Muscle of leg (tissue), 16 donors: ENCODE measurements at places on chromosomes 5 and 9.

GRCh38 chr9:127147251-127147650 lies 24.8 kb upstream of the ANGPTL2 start:
- no peak for DNase-seq

- no peak for DNase-seq
Measured at GRCh38 chr5:55742778-55743177, 4.9 kb downstream of the DDX4 start.

DNA sequence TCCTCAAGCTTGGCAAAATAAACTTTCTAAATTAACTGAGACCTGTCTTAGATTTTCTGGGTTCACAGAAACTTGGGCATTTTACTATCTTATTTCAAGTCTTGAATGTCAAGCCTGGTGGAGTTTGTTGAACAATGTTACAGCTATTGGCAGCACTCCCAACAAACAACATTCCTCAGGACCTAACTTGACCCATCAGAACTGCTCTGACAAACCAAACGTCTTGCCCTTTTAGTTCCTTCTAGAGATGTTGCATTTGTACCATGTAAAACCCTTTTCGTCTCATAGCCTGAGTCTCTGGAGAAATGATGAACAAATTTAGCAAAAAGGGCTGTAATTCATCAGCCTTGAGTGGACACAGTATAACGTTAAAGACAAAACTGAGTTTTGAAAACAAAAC lies 51.1 kb downstream of the GNA14 start:
- DNase-seq = no peak

DNA sequence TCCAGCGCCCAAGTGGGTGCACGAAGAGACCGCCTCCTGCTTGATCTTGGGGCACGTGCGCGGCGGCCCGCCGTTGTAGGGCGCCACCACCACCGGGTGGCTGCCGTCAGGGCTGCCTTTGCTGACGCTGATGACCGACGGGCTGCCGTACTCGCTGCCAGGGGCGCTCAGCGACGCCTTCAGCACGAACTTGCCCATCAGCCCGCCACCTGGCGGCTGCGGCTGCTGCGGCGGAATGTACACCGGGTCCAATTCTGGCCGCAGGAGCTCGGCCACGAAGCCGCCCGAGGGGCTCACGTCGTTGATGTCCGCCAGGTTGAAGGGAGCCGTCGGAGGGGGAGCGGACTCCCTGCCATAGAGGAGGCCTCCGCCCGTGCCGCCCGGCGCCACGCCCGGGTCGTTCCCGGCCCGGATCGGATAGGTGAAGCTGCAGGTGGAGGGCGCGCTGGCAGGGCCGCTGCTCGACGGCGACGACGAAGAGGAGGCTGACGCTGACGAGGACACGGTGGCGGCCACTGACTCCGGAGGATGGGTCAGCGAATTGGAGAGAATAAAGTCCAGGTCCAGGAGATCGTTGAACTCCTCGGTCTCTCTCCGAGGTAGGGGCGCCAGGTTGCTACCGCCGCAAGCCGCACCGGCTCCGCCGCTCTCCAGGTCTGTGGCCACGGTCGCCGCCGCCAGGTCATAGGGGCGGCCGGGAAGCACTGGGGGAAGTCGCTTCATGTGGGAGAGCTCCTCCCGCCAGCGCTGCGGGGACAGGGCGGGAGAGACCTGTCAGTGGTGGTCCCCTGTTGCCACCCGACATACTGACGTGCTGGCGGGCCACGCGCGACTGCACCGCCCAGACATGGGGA lies 1.8 kb downstream of the KLF4 start:
- peak; percentile 83 for DNase-seq

- DNase-seq = peak; percentile 31
Measured at GRCh38 chr5:176533894-176534611, 3.1 kb downstream of the RNF44 start.

DNA sequence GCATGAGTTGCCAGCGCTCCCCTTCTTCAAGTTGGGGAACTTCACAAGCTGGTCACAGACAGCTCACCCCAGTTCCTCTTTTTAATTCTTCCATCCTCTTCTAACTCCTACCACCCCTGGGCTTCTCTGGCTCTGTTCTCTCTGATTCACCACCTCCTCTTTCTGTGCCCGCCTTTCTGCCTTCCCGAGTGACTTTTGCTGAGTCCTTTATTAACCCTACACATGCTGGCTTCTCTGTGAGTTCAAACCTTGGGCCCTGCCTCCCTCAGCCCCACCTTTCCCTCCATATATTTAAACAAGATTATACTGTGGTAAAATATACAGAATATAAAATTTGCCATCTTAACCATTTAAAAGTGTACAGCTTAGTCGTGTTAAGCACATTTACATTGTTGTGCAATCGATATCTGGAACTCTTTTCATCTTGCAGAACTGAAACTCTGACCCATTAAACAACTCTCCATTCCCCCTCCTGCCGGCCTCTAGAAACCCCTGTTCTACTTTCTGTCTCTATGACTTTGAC lies 32.0 kb downstream of the SLC46A2 start:
- DNase-seq = peak; percentile 59

DNA sequence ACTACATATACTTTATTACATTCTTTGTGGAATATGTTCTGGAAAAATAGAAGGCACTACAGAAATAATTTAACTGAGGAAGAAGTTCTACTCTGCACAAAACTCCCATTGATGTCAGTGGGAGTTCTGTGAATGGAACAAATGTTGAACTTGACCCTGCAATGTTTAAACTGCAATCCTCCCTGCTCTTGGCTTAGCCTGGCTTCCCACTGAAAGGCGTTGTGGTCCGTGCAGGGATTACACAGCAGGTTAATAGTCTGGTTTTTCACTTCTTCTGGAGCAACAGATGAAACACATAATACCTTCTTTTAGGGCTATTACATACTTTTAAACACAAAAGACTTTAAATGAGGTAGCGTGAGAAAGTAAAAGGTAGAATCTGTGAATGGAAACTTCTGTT lies 12.9 kb upstream of the ERBIN start:
- peak; percentile 36 for DNase-seq

DNA sequence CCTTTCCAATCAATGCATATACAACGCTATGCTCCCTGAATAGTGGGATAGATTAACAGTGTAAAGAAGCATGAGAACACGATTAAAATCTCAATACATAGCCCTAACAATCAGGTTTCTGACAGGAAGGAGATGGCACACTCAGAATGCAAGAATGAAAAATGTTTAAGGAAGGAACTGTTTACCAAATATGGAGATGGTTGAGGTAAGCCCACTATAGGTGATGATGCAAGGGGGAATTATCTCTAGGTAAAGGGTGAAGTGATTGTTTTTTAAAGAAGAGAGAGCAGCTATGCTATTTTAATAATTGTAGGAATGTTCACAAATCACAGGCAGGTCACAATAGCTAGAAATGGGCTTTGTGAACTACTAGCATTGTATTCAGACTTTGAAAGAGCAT lies 302.4 kb downstream of the CHSY3 start:
- no peak for DNase-seq

DNA sequence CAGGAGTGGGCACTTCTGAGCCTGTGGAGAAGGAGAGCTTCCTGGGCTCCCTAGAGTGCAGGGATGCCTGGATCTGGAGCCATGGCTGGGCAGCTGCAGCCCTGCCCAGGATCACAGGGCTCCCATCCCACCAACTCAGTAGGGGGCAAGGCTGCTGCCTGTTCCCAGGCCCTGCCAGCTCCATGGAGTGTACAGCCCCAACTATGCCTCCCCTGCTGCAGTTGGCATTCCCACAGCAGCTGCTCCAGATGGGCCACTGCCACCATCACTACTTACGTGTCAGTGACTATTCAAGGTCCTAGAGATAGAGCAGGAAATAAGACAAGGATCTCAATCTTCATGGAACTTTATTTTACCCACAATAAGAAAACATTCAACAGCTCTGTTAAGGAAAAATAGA lies 107.1 kb upstream of the TNPO1 start:
- DNase-seq = peak; percentile 23

DNA sequence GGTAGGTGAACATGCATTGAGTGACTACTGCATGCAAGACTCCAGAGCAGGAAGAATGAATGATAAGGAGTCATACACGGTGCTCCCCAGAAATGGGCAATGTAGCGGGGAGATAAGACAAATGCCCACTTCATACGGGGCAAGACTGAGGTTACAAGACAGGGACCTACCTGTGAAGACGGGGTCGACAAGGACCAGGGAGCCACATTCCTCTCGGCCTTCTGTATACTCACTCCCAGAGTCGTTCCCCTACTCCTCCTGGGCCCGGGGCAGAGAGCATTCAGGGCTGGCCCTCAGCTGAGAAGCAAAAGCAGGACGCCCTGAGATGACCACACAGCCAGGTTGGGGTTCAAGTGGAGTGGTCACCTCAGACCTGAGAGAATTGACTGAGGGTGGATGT lies 26.7 kb downstream of the PITX1 start:
- DNase-seq = no peak

- no peak for DNase-seq
Measured at GRCh38 chr5:151569132-151570046, 21.7 kb downstream of the FAT2 start.

GRCh38 chr9:98701576-98701975 lies 7.2 kb downstream of the GABBR2 start:
- DNase-seq = no peak

- no peak for DNase-seq
Measured at GRCh38 chr5:153399595-153399994, 90.9 kb upstream of the GRIA1 start.

DNA sequence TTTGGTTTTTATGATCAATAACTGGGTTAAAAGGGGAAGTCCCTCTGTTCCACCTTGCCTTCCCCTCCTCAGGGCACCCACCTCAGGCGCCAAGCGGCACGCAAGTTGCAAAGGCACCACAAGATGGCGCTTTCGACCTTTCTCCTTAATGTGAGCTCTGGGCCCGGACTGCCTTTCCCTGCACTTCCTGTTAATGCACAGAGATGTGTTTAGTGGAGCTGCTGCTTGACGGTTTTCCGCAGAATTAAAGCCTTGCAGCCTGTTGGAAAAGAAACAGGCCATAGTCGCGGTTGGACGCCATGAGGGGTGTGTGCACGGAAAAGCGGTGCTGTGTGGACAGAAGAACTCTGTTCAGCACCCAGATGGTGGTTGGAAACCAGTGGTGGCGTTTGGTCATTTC lies 17.9 kb downstream of the CXCL14 start:
- DNase-seq = peak; percentile 90

- peak; percentile 87 for DNase-seq
Measured at GRCh38 chr5:126847826-126848251, 70.9 kb downstream of the LMNB1 start.

GRCh38 chr5:3393122-3393919 lies 202.3 kb upstream of the IRX1 start:
- DNase-seq = no peak

DNA sequence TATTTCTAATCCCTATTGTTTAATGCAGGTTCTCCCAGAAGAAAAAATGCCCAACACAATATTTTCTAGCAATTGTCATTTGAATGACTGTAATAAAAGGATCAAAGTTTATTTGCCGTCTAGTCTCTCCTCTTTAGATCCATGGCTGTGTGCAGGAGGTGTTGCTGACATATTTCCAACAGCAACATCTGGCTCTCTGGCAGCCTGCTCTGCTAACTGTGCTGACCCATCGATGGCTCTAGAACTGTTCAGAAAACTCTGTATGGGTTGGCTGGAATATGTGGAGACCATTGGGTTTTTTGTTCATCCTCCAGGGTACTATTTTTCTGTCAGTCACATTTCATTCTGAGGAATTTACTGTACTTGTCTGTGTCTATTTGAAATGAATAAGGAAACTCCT lies 202.0 kb upstream of the SLC27A6 start:
- DNase-seq = peak; percentile 93

DNA sequence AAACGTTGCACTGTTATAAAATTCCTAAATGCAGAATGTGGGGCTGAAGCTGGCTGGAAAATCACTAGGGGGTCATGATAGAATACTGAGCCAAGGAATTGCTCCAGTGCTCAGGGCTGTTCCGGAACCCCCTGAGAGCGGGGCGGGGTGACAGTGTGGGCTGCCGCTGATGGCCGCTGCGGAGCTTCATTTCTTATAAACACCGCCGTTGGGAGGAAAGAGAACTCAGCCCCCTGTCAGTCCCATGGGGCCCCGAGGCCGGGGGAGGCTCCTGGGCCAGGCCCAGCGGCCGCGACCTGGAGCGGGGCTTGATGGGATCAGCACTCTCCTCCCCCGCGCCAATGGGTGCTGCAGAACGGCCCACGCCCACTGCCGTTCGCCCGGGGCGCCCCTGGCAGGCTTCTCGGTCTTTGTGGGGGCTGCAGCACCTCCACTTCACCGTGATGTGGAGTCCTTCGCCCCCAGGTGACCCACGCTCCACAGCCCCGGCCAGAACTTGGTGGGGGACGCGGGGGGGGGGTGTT lies 5.2 kb upstream of the IRF1 start:
- peak; percentile 92 for DNase-seq

DNA sequence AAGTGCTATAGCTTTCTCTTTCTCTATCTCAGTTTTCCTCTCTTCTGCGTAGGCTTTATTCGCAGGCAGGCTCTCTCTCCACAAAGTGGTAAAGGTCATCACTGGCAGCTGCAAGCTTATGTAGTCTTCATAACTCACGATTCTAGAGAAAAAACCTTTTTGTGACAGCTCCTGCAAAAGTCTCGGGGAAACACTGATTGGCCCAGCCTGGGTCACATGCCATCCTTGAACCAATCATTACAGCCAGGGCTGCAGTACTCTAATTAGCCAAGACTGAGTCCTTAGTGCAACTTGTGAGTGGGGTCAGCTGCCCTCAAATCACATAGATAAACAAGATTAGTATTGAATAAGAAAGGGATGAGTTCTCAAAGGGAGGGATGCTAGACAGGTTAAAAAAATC lies 18.3 kb upstream of the FRMPD1 start:
- no peak for DNase-seq

DNA sequence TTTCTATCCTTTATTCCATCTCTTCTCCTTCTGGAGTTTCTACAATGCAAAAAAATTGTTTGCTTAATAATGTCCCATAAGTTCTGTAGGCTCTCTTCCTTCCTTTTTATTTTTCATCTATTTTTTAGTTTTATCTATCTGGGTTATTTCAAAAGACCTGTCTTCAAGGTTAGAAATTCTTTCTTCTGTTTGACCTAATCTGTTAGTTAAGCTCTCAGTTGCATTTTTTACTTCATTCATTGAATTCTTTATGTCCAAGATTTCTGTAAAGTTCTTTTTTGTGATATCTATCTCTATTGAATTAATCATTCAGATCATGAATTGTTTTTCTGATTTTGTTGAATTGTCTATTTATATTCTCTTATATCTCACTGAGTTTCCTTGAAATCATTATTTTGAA lies 145.9 kb upstream of the TLE4 start:
- DNase-seq = no peak

GRCh38 chr5:38809388-38810359 lies 36.1 kb upstream of the OSMR start:
- DNase-seq = peak; percentile 93

DNA sequence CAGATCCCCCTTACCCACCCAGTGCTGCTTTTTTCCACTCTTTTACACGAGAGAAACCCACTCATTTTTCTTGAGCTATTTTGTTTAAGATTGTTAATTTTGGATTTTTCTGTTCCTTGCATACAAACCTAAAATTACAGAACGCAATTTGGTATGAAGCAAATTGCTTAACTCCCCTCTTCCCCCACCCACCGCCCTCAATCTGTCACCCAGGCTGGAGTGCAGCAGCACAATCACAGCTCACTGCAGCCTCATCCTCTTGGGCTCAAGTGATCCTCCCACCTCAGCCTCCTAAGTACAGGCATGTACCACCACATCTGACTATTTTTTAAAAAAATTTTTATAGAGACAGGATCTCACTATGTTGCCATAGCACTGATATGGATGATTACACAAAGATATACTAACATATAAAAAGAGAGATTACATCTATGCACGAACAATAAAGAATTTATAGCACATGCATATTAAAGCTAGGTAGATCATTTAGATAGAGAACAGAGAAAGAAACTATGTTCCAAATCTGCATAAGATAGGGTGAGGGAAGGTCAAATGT lies 203.6 kb downstream of the PIK3R1 start:
- DNase-seq = no peak
